Fibroblast of lung (primary cell): ENCODE measurements at places on chromosomes 5 and 9. TPM values are rescaled to one million over a fixed set of nuclear protein-coding genes. Genes with fewer than 3 reads are reported as not detected.

DNA sequence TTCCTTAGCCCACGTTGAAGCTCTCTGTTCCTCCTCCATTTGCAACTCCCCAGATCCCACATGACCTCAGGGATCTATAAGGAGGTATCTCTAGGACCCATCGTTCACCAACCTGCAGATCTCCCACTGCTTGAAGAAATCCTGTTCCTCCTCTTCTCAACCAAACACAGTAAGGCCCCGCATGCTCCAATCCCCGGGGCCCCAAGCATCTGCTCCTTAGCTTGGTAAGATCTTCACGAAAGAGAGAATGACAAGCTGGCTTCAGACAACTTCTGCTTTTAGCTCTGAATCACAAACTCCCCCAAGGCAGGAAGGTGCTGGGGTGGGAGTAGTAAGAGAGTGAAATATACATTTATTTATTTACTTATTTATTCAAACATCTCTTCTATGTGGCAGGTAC, 33.0 kb upstream of the ARHGAP26 start:
- no peak for DNase-seq

GRCh38 chr5:7325975-7326913, 69.7 kb upstream of the ADCY2 start:
- no peak for DNase-seq

DNA sequence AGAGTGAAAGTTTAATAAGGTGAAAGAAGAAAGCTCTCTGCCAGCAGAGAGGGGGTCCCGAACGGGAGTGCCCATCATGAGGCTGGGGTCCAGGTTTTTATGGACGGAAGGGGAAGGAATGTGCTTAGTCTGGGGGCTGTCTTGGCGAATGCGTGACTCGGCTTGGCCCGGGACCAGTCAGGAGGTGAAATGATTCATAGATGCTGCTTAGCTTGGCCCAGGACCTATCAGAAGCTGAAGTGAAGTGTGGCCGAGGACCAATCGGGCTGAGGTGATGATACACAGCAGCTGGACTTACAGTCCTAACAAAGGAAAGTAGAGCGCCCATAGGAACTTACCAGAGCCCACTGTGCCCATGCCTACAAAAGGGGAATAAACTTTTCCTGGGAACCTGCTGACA, 3.9 kb upstream of the FKTN start:
- DNase-seq = peak; percentile 7

DNA sequence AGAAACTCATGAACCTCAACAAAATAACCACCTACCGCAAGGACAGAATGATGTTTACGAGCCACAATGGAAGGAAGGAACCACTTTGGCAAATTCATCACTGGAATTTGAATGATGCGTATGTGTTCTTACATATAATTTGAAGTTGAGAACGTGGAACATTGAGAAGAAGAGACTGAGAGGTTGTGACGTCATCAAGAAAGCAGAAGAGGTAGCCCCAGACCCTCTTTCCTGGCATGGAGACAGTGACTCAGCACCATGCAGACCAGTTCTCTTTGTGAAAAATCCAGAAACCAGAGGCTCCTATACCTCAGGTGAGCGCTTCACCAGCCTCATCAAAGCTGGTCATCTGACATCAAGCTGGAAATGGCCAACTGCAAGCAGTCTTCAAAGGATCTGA, 124.5 kb downstream of the PDZD2 start:
- no peak for DNase-seq

GRCh38 chr9:76453785-76454184, 5.2 kb upstream of the GCNT1 start:
- DNase-seq = peak; percentile 90

- DNase-seq = no peak
Measured at GRCh38 chr5:52786949-52787599, 642 bp upstream of the ITGA1 start.

- DNase-seq = peak; percentile 41
Measured at GRCh38 chr5:131281133-131281867, 17.4 kb downstream of the CDC42SE2 start.

DNA sequence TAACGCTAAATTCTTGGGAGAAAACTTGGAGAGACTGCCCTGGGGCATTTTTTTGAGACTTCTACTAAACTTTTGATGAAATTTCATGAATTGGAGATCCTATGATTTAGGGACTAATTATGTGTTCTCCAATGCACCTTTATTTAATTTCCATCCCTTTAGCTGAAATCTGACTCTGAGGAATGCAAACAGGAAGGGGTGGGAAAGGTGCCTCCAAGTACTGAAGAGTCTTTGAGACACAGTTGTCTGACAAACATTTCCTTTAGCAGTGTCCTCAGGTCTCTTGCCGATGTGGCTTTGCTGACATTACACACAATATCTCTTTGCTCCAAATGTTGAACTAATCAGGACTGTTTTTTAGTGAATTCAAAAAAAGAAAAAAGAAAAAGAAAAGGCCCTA, 76.9 kb downstream of the LIX1 start:
- DNase-seq = no peak

DNA sequence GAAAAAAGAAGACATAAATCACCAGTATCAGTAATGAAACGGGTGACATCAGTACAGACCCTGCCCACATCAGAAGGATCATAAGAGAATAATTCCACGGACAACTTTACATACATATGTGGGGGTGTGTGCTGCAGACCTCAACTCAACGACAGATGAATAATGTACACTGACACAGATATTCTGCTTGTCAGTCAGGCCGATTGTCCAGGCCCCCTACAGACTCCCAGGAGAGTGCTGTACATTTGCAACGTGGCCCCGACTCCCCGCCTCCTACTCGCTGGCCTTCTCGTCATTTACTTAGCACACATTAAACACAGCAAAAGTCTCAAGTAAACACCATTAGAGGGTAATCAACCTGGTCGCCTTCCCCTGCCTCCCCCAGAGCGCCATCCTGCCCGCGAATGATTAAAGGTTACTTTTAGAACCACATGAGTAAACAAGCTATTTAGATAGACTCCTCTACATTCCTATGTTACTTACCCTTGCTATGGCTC, 3.5 kb upstream of the TMED9 start:
- no peak for DNase-seq

GRCh38 chr5:85488295-85488694, 1103.6 kb upstream of the EDIL3 start:
- no peak for DNase-seq

GRCh38 chr5:152094060-152094459, 169.4 kb upstream of the GLRA1 start:
- DNase-seq = no peak

DNA sequence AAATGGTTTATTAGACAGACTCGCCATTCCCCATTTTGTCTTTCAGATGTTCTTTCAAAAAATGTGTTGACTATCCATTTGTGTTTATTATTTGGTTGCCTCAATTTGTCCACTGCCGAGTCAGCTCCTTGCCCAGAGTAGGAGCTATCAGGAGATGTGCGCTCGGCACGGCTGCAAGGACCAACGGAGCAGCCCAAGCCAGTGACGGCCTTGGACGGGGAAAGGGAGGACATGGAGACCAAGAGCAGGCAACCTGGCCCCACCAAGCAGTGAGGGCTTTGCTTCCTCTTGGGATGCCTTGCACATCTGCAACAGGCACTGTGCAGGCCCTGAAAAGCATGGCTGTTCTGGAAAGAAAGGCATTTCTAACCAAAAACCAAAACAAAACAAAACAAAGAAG, 69.8 kb downstream of the DEPDC1B start:
- no peak for DNase-seq

GARIN3 gene
- not detected in 2 replicates for total RNA-seq

VLDLR gene
- 16.4 and 26.3 TPM in 2 replicates for total RNA-seq

- peak; percentile 29 for DNase-seq
Measured at GRCh38 chr9:131214286-131214856, 61.9 kb downstream of the FAM78A start.

ADAMTS12 gene
- 6.4 and 10.7 TPM in 2 replicates for total RNA-seq

GRCh38 chr5:160082614-160083500, 36.4 kb downstream of the PWWP2A start:
- DNase-seq = peak; percentile 73

GRCh38 chr5:9625731-9626130, 4.4 kb downstream of the TAS2R1 start:
- DNase-seq = no peak

- DNase-seq = no peak
Measured at GRCh38 chr5:98793223-98793622, 19.8 kb downstream of the RGMB start.

AGXT2 gene
- total RNA-seq = not detected in 2 replicates

- DNase-seq = no peak
Measured at GRCh38 chr5:175475248-175475647, 3.1 kb upstream of the SFXN1 start.

GRCh38 chr5:34491251-34491620, 164.9 kb upstream of the RAI14 start:
- no peak for DNase-seq

DNA sequence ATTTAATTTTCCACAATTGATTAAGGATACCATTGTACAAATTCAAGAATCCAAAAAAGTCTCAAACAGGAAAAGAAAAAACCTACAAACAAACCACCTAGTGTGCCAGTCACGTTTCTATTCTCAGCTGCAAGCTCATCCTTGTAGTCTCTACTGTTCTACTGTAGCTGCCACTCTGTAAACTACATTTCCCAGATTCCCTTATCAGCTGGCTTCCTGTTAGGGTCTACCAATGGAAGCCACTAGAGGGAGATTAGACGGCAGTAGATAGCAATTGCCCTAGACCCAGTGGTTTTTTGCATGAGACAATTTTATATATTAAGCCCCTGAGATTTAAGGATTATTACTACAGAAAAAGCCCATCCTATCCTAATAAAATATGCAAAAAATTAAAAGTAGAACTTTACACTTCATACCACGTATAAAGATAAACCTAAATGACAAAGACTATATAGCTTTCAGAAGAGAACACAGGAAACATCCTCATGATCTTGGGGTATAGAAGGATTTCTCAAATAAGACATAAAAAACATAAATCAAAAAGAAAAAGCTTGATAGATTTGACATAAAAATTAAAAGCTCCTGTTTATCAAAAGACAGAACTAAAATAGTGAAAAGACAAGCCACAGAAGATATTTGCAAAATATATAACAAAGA, 37.4 kb downstream of the P4HA2 start:
- peak; percentile 70 for DNase-seq

- DNase-seq = peak; percentile 22
Measured at GRCh38 chr5:9170026-9170425, 375.8 kb downstream of the SEMA5A start.

GRCh38 chr5:157547941-157548512, 27.5 kb downstream of the ADAM19 start:
- no peak for DNase-seq

- no peak for DNase-seq
Measured at GRCh38 chr9:5004481-5004880, 19.4 kb downstream of the JAK2 start.

DNA sequence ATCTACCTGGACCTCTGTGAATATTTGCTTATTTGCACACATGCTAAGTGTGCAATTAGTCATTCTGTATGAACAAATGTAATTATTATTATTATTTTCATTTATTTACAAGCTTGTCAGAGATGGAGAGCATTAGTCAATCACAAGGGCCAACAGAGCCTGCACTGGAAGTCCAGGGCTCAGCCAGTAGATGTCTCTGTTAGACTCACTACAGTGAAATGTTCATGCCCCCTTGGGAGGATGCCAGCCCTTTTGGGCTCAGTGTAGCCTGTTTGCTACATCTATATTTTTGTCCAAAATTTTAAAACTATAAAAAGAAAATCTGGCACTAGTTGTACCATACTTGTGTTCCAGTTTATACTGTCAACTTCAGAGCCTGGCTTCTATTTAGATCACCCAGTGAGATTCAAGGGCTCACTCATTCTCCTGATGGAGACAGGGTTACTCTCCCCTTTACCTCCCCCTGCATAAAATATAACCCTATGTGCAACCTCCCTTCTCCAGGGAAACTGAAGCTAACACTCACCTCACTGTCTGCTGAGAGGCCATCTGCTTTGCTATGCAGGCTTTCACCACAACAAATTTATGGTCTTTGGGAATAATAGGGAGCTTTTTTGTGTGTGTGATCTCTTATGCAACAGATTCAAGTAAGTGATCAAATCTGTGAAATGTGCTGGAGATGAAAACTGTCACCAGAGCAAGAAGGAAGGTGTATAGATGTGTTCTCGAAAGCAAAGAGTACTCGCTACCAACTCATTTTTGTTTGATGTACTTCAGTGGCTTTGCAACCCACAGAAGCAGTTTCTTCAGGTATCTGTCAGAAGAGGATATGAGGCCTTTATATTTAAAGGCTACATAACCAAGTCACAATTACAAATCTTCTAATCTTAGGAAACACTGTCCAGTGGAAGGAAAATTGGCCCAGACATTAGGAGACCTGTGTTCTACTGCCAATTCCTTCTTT, 99.9 kb upstream of the TLE4 start:
- DNase-seq = peak; percentile 50

PCDHB10 gene
- 0.77 and 2.0 TPM in 2 replicates for total RNA-seq

DNA sequence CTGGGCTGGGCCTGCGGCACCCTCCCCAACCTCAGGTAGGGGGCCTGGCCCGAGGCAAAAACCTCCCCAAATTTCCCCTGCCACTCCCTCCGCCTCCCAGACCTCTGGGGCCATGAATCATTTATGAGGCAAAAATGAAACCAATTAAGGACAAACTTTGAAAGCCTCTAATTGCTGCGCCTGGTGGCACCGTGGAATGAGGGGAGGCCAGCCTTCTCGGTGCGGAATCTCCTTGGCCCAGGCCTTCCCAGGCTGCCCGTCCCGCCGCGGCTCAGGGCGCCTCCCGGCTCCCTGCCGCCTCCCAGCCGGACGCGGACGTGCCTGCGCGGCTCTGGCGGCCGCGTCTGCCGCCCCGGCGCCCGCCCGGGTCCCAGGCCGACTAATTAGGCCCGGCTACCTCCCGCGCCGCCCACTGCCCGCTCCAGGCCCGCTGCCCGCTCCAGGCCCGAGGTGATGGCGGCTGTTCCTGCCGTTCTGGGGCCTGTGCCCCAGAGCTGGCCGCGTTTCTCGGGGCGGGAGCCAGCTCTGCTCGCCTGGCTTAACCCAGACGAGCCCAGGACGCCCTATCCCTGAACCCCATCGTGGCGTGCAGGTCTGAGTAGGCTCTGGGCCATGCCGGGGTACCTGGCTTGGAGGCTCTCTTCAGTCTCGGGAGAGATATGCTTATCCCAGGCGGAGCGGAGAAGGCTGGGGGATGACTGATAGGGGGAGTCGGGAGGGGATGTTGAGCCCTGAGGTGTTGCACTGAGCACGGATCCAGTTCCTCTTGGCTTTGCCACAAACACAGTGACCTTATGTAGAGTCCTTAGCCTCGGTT, 20.1 kb downstream of the CXXC5 start:
- peak; percentile 58 for DNase-seq

TMEM38B gene
- 18.0 and 21.3 TPM in 2 replicates for total RNA-seq

GRCh38 chr5:60417500-60418181, 282.3 kb downstream of the DEPDC1B start:
- no peak for DNase-seq

PAX5 gene
- not detected in 2 replicates for total RNA-seq

IFNA2 gene
- not detected in 2 replicates for total RNA-seq

GRCh38 chr9:2053883-2054845, 39.0 kb downstream of the SMARCA2 start:
- DNase-seq = peak; percentile 70

- DNase-seq = no peak
Measured at GRCh38 chr9:83960991-83961390, 19.0 kb downstream of the HNRNPK start.

DNA sequence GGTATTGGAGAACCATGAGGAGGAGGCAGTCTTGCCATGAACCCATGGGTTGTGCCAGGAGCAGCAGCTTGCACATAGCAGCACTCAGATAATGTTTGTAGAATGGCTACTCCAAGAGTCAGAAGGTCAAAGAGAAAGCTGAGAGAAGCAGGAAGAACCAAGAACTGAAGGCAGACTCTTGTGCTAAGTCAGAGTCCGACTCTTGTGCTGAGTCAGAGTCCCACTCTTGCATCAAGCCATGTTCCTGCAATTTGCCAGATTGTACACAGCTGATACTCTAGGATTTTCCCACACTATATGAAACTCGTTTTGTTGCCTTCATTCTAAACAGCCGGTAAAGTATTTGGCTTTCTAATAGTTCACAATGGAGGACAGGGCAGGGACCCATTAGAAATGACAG, 26.2 kb upstream of the HSPA9 start:
- peak; percentile 27 for DNase-seq

MRPL50 gene
- total RNA-seq = 12.2 and 14.6 TPM in 2 replicates
